Ascending aorta (tissue), 2 donors: ENCODE measurements at places on chromosomes 2 and 18. TPM values are rescaled to one million over a fixed set of nuclear protein-coding genes. Genes with fewer than 3 reads are reported as not detected.

TFCP2L1 gene
- 5.5 TPM for total RNA-seq

CEP192 gene
- total RNA-seq = 3.1 TPM

GRCh38 chr2:30216157-30216556 is 15.2 kb upstream of the LBH start:
- H3K4me3 ChIP-seq = no peak overlapping the region
- peak overlapping the region; percentile 82 for H3K27ac ChIP-seq
- no peak for DNase-seq
- no peaks in the 10 kb centered on the region for H3K36me3 ChIP-seq

GRCh38 chr2:169415233-169415748 is 53.0 kb upstream of the LRP2 start:
- H3K4me3 ChIP-seq = no peak overlapping the region
- no peaks in the 10 kb centered on the region for H3K27me3 ChIP-seq
- H3K36me3 ChIP-seq = no peaks in the 10 kb centered on the region
- H3K27ac ChIP-seq = no peak overlapping the region
- no peak for DNase-seq

GRCh38 chr2:74474899-74475298 is 2.4 kb upstream of the MRPL53 start:
- no peak for DNase-seq
- H3K36me3 ChIP-seq = peaks cover 34% of the 10 kb centered on the region
- H3K27ac ChIP-seq = no peak overlapping the region
- no peaks in the 10 kb centered on the region for H3K27me3 ChIP-seq
- H3K4me3 ChIP-seq = no peak overlapping the region

DNA sequence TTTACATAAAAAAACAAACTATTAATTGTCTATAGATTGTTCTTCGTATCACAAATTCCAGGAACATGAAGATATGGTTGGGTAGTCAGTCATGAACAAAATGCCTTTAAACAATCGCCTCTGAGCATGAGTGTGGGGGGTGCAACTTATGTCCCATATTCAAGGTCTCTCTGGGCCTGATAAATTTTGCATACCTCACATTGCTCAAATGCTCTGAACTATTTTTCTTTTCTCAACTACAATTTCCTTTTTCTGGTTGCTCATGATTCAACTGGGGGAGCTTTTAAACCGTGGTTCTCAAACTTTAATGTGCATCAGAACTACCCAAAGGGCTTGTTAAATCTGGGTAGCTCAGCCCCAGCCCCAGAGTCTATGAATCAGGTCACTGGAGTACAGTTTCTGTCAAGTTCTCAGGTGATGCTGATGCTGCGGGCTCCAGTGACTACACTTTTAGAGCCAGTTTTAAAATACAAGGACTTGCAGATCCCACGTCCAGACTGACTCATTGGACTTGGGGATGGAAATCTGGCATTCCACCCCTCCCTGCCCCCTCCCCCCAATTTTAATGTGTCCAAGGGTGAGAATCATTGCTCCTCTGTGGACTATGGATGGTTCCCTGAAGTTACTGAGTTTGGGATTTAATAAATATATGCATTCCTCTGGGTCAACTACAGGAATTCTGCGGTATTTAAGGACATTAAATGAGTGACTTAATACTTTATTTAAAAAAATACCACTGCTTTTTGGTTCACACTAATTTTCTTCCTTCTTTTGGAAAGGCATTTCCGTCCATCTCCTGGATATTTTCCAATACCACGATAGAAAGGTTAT is 1.5 kb upstream of the GPD2 start:
- no peak for DNase-seq
- no peaks in the 10 kb centered on the region for H3K27me3 ChIP-seq
- peak overlapping the region; percentile 100 for H3K27ac ChIP-seq
- H3K4me1 ChIP-seq = peaks cover 21% of the 10 kb centered on the region
- no peaks in the 10 kb centered on the region for H3K36me3 ChIP-seq

DNA sequence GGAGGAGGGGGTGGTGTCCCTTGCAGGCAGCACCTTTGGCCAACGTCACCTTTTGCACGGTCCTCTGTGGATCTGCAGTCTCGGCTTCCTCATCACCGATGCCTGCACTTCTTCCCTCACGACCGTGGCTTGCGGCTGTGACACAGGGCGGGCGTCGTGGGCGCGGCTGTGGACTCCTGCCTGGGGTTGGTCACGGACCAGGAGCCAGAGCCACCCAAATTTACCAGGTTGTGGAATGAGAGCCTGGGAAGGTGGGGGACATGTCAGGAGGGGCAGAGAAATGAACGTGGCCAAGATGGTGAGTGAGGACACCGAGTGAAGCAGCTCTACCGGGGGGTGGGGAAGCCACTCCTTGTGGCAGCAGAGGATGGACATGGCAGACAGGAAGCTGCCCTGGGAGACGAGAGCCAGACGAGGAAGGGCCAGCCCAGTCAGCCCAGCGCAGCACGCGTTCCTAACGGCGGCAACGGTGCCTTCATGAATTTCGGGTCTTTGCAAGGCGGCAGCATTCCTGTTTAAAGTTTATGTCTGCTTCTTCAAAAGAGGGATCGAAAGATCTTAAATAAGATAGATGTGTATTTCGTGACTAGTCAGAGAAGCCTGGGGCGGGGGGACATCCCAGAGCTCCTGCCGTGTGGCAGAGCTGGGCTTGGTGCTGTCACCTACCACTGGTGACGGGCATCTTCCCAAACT is 84.2 kb downstream of the LRRFIP1 start:
- H3K27ac ChIP-seq = no peak overlapping the region
- H3K36me3 ChIP-seq = peaks cover 27% of the 10 kb centered on the region
- H3K27me3 ChIP-seq = no peaks in the 10 kb centered on the region
- H3K4me1 ChIP-seq = peaks cover 39% of the 10 kb centered on the region

DNA sequence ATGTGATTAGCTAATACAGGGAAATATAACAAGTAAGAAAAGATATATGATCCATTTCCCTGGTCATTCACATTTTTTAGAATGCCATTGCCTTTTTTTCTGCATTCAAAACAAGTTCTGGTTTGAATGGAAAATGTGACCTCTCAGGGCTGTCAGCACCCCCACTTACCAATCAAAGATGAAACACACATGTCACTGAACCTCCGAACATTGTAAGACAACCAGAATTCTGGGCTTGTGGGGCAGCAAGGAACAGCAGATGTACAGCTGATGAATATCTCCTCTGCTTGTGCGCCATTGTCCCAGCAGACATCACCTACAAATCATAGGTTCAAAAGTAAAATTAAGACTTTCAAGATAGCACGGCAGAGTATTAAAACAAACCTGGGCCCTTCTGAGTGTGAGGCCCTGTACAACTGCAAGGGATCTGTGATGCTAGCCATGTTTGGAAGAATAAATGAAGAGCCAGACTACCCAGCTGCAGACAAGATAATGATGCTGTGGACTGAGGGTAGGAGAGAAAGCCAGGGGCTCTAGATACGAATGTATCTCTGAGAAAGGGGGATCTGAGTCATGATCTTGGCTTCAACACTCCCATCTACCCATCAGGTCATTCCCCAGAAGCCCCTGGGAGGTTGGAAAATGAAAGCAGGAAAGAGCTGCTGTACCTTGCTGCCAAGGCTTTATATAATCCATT is 108.7 kb upstream of the SERTAD2 start:
- no peak overlapping the region for H3K4me3 ChIP-seq
- no peaks in the 10 kb centered on the region for H3K27me3 ChIP-seq
- no peaks in the 10 kb centered on the region for H3K36me3 ChIP-seq
- DNase-seq = no peak
- H3K4me1 ChIP-seq = peaks cover 2% of the 10 kb centered on the region

- no peaks in the 10 kb centered on the region for H3K36me3 ChIP-seq
- DNase-seq = no peak
- H3K4me3 ChIP-seq = no peak overlapping the region
- no peaks in the 10 kb centered on the region for H3K27me3 ChIP-seq
Measured at GRCh38 chr18:79868168-79868784, 70.5 kb downstream of the KCNG2 start.
